ENCODE measurements at places on chromosomes 12 and 14.

- peak; percentile 84 for DNase-seq
Measured at GRCh38 chr14:105180592-105181548, at the start of gene NUDT14. Gene NUDT14 (minus strand): TSS chr14:105181312. CDS start chr14:105181209, 103 bp downstream.

DNA sequence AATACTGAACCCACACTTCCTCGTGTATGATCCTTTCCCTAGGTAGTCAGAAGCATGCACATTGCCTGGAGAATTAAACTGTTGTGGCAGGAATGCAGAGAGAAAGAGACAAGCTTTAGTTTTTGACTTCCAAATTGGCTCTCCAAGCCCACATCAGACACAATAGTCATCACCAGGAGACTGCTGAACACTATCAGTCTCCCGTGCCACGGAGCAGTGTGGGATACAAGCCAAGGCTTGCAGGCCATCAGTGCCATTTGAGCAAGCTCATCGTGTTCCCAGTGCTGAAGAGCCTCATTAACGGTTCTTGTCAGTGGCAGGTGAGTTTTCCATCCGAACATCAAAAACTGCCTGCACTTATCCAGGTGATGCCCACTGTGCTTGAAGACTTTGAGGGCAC lies 410.8 kb downstream of the NAV3 start:
- no peak for DNase-seq

GRCh38 chr12:125890971-125891370 lies 825.7 kb downstream of the AACS start:
- DNase-seq: no peak

- no peak for DNase-seq
Measured at GRCh38 chr14:87411370-87411769, 581.6 kb downstream of the GALC start.

GRCh38 chr12:110349514-110350151 lies 53.9 kb downstream of the ANAPC7 start:
- DNase-seq: no peak

DNA sequence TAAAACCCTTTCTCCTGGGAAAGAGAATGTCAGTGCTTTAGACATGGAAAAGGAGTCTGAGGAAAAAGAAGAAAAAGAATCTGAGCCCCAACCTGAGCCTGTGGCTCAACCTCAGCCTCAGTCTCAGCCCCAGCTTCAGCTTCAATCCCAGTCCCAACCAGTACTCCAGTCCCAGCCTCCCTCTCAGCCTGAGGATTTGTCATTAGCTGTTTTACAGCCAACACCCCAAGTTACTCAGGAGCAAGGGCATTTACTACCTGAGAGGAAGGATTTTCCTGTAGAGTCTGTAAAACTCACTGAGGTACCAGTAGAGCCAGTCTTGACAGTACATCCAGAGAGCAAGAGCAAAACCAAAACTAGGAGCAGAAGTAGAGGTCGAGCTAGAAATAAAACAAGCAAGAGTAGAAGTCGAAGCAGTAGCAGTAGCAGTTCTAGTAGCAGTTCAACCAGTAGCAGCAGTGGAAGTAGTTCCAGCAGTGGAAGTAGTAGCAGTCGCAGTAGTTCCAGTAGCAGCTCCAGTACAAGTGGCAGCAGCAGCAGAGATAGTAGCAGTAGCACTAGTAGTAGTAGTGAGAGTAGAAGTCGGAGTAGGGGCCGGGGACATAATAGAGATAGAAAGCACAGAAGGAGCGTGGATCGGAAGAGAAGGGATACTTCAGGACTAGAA lies 6.1 kb downstream of the PNN start:
- no peak for DNase-seq

Data from activated naive CD4-positive, alpha-beta T cell (primary cell).